Stimulated activated memory B cell treated with anti-CD40 and anti-IgM and Interleukin-4, amounts not matched to agents 10 μg/mL and 1 μg/mL and 100 μg/mL, for 72 hours (primary cell): ENCODE measurements at places on chromosomes 7 and 10.

- no peak for ATAC-seq
Observed at GRCh38 chr7:87479951-87480350, 4.5 kb upstream of the ABCB4 start.

GRCh38 chr7:123271231-123271630 is 71.5 kb upstream of the SLC13A1 start:
- ATAC-seq: no peak

- no peak for ATAC-seq
Observed at GRCh38 chr10:67015225-67015624, 89.4 kb downstream of the LRRTM3 start.

GRCh38 chr7:127828843-127829500 is 177.0 kb downstream of the SND1 start:
- peak; percentile 66 for ATAC-seq

- ATAC-seq: no peak
Observed at GRCh38 chr10:116511365-116511764, 34.4 kb upstream of the PNLIP start.
